ENCODE measurements at places on chromosomes 11 and 22. TPM values are rescaled to one million over a fixed set of nuclear protein-coding genes. Genes with fewer than 3 reads are reported as not detected.

Gene PRR33
- total RNA-seq: not detected

Gene HIRA
- total RNA-seq: 53.0 TPM

- DNase-seq: peak; percentile 92
Measured at GRCh38 chr11:64652586-64653387, 61.8 kb downstream of the SLC22A12 start.

- no peak for DNase-seq
Measured at GRCh38 chr11:64744544-64745188, 724 bp upstream of the RASGRP2 start.

GRCh38 chr11:86183694-86184093 is 60.9 kb upstream of the EED start:
- no peak for DNase-seq

DNA sequence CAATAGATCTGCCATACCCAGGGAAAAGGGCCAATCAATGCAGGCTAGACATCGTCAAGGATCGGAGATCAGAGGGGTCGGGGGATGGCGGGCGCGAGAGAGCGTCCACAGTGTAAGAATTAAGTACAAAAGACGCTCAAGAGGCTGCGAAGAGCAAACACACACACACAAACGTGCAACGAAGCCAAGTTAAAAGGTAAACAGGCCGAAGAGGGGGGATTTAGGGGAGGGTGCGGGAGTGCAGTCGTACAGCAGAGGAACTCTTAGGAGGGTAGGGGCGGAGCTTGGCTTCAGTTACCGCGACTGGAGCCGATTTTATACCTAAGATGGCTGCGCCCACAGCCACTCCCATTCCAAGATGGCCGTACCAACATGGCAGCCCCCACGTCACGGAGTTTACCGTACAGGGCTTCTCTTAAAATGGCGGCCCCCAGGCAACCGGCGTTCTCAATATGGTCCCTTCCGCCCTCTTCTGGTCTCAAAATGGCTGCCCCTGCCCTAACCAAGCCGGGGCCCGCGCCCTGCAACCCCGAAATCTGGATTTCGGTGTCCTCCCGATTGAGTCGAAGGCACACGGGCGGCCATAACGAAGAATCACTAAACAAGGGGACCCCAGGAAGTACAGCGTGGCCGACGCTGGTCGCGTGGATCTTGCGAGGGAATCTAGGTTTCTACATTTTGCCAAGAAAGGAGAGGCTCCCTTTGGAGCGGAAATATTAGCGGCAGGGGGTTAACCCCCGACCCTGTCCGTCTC is 1.9 kb downstream of the GNG3 start:
- DNase-seq: peak; percentile 98

Gene P2RX3
- total RNA-seq: 0.15 TPM

DNA sequence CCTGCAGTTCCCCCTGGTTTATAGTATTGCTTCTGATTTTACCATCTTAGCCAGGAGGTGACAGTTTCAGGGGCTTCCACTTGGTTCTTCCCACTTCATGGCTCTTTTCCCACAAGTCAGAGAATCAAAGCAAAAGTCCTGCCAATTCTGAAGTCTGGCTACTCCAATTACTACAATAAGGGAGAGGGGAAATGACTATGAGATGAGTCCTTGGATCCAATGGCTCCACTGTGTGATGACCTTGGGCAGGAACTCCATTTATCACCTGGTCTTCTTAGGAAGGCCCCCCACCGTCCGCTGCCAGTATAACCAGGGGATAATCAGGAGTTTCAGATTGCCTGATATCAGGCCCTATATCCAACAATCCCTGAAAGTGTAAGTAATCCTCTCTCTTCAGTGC is 31.6 kb upstream of the CCND1 start:
- DNase-seq: no peak

Gene MYOD1
- total RNA-seq: not detected

GRCh38 chr11:6834021-6834420 is 11.5 kb upstream of the OR10A5 start:
- DNase-seq: no peak

GRCh38 chr11:101442171-101442570 is 141.6 kb downstream of the TRPC6 start:
- no peak for DNase-seq

GRCh38 chr11:7168741-7168990 is 79.9 kb downstream of the RBMXL2 start:
- DNase-seq: no peak

DNA sequence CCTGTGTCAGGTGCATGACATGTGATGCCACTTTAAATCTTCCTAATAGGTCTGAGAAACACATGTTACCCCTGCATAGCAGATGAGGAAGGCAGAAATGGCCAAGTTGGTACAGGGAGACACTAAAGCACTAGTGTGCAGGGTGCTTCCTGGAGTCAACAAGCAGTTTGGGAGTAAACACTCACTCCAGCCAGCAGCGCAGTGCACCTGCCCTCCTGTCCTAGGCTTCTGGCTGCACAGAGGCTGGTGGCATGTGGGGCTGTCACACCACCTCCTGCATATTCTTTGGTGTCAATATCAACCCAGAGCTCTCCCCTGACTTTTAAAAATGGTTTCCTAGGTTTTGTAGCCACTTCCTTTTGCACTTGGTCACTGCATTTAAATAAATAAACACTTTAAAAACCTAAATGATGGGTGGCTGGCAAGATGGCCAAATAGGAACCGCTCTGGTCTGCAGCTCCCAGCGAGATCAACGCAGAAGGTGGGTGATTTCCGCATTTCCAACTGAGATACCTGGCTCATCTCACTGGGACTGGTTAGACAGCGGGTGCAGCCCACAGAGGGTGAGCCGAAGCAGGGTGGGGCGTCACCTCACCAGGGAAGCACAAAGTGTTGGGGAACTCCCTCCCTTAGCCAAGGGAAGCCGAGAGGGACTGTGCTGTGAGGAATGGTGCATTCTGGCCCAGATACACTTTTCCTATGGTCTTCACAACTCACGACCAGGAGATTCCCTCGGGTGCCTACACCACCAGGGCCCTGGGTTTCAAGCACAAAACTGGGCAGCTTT is 33.5 kb downstream of the GAB4 start:
- DNase-seq: no peak

Gene DYNC2H1
- 13.2 TPM for total RNA-seq

Gene SCN3B
- total RNA-seq: 0.64 TPM

Gene BTBD10
- total RNA-seq: 22.4 TPM

Gene VWCE
- total RNA-seq: 20.6 TPM

Gene BIRC2
- total RNA-seq: 28.2 TPM

- DNase-seq: no peak
Measured at GRCh38 chr22:41898645-41899044, 16.2 kb downstream of the SHISA8 start.

DNA sequence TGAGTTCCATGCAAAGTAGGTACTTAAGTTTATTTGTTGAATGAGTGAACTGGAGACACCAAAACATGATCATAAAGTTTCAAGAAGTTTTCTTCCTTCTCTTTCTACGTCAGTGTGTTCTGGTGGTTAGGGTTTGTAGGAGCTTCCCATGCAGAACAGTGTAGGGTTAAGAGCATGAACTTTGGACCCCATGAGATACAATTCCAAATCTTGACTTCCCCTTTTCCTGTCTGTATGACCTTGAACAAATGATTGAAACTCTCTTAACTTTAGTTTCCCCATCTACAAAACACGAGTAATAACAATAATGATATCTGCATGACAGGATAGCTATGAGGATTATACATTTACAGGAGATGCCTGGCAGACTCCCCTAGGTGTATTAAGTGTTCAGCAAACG is 41.0 kb upstream of the TENM4 start:
- no peak for DNase-seq

DNA sequence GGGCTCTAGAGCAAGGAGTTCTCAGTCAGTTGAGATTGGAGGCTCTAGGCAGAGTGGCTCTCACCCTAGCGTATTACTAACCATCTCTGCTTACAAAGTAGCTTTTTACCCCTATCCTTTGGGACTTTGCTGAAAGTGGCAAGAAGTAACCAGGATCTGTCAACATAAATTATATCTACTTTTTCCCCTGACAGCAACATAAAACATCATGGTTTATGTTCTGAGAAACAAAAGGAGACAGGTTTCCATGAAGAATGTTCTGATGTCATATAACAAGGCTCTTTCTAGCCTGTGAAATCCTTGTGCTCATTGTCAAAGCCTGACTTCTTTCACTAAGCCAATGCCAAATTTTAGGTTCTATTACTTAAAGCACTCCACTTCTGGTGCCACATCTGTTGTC is 7.2 kb upstream of the EIF3M start:
- no peak for DNase-seq

Gene ST13
- 353 TPM for total RNA-seq

GRCh38 chr11:124072147-124072546 is 31.0 kb upstream of the OR10G7 start:
- DNase-seq: no peak

GRCh38 chr11:76236092-76236999 is 30.0 kb upstream of the WNT11 start:
- peak; percentile 84 for DNase-seq

DNA sequence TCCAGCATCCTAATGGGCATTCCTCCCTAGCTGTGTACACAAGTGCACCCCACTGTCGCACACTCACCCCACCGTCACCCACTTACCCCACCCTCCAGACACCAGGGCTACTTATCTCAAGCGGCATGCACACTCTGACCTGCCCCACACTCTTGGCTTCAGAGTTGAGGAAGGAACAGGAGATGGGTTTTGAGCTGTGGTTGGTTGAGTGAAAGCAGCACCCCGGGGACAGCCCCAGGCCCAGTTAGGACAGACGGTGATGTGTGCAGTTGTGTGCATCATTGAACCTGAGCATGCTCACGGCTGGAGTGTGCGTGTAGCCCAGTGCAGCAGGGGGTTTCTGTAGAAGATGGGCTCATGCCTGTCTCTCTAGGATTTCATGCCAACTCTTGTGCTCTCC is 32.5 kb downstream of the AHNAK start:
- no peak for DNase-seq

- DNase-seq: no peak
Measured at GRCh38 chr11:64461081-64461480, 102.1 kb downstream of the RPS6KA4 start.

DNA sequence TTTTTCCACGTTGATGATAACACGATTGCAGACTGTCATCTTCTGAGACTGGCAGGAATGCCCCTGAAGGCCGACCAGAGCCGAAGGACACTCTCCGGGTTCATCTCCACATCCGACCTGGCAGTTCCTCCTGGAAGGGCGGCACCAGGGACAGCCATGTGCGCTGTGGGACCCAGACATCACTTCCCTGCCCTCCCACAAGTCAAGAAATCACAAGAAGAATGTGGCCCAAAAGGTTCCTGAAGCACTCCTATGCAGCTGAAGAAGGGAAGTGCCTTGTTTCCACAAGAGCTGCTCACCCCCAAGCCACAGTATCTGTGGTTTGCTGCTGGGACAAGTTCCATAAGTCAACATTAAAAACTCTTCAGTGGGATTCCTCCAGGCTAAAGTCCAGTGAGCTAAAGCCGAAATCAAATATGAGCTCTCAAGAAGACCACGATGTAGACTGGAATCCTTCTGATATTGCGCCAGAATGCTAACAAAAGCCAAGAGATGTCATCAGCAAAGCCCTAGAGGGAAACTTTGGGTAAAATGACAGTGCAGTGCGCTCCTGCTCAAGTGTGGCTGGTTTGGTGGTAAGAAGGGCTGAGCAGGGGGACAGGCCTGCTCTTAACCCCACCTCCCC is 21.2 kb downstream of the PACSIN2 start:
- no peak for DNase-seq

DNA sequence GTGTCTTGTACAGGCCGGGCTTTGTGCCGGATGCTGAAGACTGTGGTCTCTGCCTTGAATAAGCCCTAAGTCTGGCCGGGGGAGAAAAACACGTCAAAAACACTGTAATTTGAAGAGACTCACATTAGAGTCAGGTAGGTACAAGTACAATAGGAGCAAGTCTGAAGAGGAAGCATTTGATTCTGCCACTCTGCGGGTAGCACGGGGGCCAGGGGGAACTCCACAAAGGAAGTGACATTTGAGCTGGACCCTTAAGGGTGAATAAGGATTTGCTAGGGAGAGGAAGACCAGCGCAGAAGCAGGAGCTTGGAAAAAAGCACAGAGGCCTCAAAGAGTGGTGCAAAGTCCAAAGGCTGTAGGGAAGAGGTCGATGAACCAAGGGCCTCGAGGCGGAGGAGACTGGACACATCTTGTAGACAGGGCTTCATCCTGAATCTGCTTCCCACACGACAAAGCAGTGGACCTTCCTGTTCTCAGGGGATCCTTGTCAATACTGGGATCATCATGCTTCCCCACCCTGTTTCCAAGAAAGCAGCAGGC is 38.7 kb downstream of the BUD13 start:
- no peak for DNase-seq

DNA sequence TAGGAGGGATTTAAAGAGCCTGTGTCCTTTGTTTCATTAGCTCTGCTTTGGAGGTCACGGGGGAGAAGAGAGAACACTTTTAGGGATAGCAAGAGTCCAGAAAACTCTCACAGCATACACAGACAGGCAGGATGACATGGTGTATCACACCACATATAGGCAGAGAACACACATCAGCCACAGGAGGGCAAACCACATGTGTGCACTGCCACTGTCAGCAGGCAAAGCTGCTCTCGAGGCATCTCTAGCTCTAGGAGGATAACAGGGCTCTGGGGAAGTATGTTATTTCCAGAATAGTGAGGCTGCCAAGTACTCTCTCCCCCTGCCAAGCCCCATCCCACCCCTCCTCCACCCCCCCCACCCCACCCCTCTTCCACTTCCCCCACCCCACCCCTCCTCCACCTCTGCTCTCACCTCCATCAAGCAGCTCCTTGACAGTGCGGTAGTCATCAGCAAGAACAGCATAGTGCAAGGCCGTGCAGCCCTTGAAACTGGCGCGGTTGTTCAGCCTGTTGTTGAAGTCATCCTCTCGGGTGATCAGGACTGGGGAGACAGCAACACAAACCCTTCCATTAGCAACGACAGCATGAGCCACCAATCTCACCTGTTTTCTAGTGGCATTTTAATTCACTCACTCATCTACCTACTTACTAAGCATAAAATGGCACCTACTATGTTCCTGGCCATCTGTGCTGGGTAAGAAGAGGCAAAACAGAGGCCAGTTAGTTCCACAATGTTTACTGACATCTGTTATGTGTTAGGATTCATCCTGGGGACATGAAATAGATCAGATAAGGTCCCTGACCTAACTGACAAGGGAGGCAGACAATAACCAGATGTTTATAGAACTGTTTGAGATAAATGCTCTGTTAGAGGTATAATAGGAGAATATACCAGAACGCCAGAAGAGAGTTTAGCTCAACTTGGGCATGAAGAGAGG is 75.6 kb downstream of the CLPB start:
- DNase-seq: no peak

- no peak for DNase-seq
Measured at GRCh38 chr11:83569134-83569805, 283.1 kb upstream of the CCDC90B start.

Gene SPON1
- 0.22 TPM for total RNA-seq

GRCh38 chr11:24511511-24511910 is 14.7 kb downstream of the LUZP2 start:
- DNase-seq: no peak

Data from H9 (cell line).